ENCODE measurements at places on chromosomes 11 and 22. TPM values are rescaled to one million over a fixed set of nuclear protein-coding genes. Genes with fewer than 3 reads are reported as not detected.
A peak's percentile ranks its signal among the peaks of the same experiment; 100 is the strongest.

MISFA gene
- polyA plus RNA-seq = 4.9 TPM

GRCh38 chr11:74097686-74098237 lies 73.0 kb downstream of the C2CD3 start:
- DNase-seq = no peak

DNA sequence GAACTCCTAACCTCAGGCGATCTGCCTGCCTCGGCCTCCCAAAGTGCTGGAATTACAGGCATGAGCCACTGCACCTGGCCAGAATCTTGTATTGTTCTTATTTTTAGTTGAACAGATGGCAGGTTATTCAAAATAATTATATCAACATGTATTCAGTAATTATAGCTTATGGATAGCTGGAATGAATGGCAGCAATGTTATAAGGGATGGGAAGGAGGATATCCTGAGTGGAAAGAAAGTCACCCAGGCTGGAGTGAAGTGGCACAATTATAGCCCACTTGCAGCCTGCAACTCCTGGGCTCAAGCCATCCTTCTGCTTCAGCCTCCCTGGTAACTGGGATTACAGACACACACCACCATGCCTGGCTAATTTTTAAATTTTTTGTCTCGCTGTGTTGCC lies 88.1 kb downstream of the MED15 start:
- no peak for DNase-seq

DNA sequence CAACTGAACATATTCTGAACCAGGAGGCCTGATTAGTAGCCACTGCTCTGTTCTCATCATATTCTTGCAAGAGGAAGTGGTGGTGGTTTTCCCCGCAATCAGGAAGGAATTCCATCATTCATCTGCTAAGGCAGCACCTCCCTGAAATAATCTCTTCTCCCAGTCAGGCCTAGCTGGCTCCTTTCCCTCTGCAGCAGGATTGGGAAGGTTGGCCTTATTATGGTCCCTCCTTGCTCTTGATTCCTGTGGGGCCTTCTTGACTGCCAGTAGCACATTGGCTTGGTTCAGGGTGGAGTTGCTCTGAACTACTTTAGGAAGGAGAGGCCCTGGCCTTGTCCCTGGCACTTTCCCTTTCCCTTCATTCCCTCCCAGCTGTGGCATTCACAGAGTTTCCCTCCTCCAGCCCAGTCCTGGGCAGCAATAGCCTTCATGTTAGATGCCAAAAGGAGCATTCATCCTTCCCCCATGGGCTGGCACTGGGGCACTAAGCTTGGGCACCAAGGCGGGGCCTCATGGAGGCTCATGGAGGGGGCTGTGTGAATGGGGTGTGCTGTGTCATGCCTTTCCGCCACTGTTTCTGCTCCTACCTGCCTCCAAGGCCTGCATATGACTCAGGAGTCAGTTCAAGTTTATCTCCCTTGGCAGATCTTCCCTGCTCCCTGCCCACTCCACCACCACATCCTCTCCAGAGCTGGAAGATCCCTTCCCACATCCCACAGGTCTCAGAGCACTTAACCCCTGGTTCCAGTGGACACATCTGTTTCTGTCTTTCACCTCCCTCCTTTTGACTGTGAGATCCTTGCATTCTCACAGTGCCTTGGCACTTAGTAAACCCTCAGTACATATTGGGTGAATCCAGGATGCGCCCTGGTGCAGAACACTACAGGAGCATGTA lies 27.6 kb upstream of the CD44 start:
- no peak for DNase-seq

GRCh38 chr11:107783121-107783520 lies 71.3 kb upstream of the SLN start:
- DNase-seq = no peak

DNA sequence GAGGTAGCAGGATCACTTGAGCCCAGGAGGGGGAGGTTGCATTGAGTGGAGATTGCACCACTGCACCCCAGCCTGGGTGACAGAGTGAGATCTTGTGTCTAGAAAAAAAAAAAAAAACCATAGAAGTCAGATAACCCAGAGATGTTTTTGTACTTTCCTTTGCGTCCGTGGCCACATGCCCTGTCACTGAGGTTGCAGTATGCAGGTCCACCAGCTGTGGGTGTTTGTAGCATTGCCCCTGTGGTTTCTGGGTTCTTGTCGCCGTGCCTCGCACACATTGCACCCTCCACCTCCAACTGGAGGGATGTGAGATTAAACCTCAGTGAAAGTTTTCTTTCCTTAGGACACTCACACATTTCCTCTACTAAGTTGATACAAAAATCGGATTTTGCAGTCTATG lies 70.3 kb downstream of the TNRC6B start:
- DNase-seq = no peak

GRCh38 chr11:75319035-75319877 lies 32.2 kb downstream of the ARRB1 start:
- peak; percentile 70 for DNase-seq

GRCh38 chr11:78170874-78171549 lies 17.4 kb downstream of the KCTD21 start:
- DNase-seq = no peak

TSSK2 gene
- polyA plus RNA-seq = not detected

- DNase-seq = no peak
Measured at GRCh38 chr11:911031-911889, 650 bp upstream of the CHID1 start.

DNA sequence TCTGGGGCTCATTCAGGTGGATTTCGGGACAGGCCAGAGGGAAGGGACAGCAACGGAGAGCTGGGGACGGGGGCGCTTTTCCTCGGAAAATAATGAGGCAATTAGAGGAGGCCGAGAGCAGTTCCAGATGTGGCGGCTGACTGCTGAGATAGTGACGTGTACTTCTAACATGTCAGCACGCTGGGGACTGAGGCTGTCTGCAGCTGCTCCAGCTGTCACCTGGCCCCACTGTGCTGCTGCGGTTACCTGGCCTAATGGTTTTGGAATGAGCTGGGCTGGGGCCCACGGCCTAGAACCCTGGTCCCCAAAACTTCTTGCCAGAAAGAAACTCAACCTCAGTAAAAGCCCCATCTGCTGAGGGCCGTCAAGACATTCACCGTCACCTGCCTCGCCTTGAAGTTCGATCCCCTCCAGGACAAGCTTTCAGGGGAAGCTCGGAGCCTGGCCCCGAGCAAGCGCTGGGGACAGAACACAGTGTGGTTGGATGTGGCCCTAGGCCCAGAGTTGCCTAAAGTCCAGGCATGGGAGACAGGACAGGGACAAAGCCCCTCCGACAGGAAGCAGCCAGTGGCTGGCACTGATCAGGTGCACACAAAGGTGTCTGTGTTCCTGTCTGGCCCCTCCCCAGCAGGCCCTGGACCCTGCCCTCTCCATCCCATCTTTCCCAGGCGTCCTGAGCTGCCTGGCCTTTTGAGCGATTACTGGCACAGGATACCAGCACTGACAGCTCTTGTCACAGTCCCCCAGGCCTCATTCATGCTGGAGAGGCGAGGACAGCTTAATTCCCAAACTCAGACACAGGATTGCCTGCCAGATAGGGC lies 22.1 kb downstream of the RPUSD4 start:
- no peak for DNase-seq

DNA sequence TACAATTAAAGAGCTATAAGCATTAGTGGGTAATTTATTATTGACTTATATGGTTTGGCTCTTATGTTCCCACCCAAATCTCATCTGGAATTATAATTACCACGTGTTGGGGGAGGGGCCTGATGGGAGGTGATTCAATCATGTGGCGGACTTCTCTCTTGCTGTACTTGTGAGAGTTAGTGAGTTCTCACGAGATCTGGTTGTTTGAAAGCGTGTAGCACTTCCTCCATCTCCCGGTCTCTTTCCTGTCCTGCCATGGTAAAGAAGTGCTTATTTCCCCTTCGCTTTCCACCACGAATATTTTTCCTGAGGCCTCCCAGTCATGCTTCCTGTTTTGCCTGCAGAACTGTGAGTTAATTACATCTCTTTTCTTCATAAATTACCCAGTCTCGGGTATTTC lies 28.1 kb upstream of the CHORDC1 start:
- no peak for DNase-seq

DNA sequence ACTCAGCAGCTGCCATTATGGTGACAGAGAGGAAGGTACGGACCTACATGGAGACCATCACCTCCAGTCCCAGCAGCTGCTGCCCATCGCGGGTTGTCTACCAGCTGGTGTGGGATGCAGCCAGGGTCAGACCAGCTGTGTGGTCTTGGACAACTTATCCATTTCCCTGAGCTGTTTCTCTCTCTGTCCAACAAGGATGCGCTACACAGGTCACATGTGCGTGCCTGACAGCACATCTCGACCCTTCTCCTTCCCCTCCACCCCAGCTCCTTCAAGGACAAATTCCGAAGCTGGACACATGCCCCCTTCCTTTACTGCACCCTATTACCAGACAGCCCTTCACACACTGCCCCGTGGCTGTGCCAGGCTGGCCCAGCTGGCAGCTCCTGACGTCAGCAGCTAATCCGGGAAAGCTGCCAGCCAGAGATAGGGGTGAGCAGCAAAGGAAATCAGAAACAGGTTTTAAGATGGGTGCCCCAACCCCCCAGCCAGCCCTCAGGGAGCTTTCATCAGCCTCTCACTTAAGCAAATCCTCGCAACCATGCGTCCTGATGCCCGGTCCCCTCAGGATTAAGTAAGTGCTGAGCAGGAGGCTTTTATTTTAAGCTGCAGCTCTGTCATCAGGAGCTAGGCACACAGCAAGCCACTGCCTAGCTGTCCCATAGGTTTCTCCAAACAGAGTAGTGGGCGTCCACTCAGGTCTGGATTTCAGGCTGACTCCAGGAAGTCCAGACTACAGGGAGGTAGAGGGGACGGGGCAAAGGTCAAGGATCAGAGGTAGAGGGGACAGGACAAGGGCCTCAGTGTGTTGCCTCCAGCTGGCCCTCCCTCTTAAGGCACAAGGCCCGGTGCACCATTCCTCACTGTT lies 20.3 kb downstream of the TEF start:
- no peak for DNase-seq

GRCh38 chr22:37139762-37140161 lies 10.0 kb downstream of the IL2RB start:
- no peak for DNase-seq

FAM180B gene
- polyA plus RNA-seq = not detected

DNA sequence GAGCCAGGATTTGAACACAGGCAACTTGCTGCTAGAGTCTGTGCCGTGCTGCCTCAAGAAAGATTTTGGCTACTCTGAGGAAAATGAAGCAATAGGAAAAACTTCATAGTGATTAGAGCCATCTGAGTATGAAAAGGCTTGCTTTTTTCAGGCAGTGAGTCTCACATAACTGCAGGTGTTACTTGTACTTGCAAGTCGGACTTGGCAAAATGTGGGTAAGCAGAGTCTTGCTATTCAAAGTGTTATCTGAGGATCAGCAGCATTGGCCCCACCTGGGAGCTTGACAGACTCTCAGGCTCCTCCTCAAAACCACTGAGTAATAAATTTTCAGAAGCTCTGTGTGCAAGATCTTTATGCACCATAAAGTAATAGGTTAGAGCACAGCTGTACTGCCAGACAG lies 18.1 kb downstream of the RNF141 start:
- DNase-seq = no peak

- peak; percentile 82 for DNase-seq
Measured at GRCh38 chr11:64000026-64000739, 13.9 kb downstream of the OTUB1 start.

RAB39A gene
- polyA plus RNA-seq = 0.27 TPM

DNA sequence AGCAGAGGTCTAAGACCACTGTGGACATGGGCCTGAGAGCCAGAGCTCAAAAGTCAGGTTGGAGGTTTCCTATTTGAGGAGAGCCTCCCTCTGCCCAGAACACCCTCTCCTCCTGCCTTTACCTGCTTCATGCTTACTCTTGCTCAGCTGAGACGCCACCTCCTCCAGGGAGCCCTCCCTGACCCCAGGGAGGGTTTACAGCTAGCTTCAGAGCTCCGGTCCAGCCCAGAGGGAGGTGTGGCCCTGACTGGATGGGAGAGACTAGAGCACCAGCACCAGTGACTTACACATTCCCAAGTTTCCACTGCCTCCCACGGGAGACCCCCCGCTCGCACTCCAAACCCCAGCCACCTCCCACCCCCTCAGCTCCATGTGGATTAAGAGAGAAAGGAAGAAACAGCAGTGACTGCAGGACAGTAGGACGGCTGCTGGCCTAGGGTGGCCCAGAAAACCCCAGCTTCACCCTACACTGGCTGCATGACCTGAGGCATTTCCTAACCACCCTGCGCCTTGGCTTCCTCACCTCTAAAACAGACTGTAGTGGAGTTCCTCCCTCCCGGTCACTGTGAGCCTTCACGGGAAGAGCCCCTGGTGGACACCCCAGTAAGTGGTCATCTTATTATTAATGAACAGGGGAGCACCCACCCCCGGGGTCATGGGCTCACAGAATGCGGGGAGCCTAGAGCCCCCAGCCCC lies 24.5 kb upstream of the PDGFB start:
- DNase-seq = no peak

HSPB2 gene
- not detected for polyA plus RNA-seq

IL10RA gene
- polyA plus RNA-seq = 4.3 TPM

KREMEN1 gene
- 24.6 TPM for polyA plus RNA-seq

DNA sequence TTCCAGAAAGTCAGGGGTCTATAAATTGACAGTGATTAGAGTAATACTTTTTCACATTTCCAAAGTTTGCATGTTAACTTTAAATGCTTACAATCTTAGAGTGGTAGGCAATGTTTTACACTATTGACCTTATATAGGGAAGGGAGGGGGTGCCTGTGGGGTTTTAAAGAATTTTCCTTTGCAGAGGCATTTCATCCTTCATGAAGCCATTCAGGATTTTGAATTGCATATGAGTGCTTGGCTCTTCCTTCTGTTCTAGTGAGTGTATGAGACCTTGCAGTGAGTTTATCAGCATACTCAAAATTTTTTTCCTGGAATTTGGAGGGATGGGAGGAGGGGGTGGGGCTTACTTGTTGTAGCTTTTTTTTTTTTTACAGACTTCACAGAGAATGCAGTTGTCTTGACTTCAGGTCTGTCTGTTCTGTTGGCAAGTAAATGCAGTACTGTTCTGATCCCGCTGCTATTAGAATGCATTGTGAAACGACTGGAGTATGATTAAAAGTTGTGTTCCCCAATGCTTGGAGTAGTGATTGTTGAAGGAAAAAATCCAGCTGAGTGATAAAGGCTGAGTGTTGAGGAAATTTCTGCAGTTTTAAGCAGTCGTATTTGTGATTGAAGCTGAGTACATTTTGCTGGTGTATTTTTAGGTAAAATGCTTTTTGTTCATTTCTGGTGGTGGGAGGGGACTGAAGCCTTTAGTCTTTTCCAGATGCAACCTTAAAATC lies 5.3 kb downstream of the MALAT1 start:
- peak; percentile 77 for DNase-seq

Data from small intestine (tissue), 16 donors.